ENCODE measurements at places on chromosomes 2 and 18. TPM values are rescaled to one million over a fixed set of nuclear protein-coding genes. Genes with fewer than 3 reads are reported as not detected.

DNA sequence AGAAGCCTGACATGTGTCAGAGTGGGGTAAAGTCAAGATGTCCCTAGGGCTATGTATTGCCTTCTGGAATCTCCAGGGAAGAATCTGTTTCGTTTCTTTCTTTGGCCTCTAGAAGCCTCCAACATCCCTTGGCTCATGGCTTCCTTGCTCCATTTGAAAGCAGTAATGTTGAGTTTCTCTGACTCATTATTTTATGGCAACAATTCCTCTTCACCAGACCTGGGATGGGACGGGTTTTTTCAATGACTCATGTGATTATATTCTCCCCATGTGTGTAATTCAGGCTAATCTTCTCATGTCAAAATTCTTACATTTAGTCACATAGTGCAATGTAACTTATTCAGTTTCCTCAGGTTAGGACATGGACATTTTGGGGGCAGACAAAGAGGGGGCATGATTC lies 1038.6 kb downstream of the CBLN2 start:
- no peak for DNase-seq

DNA sequence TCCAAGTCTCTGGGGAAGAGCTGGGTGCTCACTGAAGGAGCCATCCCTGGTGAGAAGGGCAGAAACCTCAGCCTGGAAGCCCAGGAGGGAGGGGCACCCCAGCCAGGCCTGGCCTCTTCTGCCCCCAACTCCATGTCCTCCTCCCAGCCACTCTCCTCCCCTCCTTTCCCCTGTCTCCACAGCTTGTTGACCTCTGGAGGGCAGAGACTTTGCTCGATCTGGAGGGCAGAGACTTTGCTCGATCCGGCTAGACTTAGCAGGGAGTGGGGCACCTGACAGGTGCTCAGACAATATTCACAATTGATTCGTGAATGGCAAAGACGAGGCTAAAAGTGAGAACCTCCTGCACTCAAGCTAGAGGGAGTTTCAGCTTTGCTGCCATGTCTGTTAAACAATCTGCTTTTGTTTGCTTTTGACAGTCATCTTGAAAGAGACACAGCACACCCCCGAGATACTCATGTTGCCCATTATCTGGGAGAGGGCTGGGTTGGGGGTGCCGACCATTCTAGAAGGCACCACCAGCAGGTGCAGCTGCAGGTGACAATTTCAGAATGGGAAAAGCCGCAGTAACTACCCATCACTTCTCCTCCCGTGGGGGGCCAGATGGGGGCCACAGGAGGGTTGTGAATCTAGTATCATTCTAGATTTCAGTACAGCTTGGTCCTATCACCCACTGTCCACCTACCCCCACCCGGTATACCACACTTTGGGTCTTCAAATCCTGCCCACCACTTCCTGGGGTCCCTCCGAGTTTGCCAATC lies 54.8 kb downstream of the DNMT3A start:
- no peak for DNase-seq

DNA sequence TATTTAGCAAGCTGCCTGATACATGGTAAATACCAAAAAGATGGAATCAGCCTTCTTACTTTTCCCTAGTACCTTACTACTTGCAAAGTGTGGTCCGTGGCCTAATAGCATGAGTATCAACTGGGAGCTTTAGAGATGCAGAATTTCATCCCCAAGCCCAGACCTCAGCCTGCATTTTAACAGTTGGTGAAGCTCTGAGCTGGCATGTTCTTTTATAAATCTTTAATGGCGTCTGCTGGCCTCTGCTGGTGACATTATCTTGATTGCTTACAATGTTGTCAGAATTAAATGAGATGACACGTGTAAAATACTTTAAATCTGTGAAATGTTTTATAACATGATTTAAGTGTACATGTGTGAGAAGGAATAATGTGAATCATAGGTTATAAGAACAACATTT lies 115.1 kb upstream of the NOSTRIN start:
- DNase-seq, result no peak

GRCh38 chr18:55407191-55407590 lies 180.8 kb downstream of the TCF4 start:
- no peak for DNase-seq

ITSN2 gene
- 14.7 TPM for total RNA-seq

ASAP2 gene
- 33.8 TPM for total RNA-seq

- DNase-seq, result no peak
Observed at GRCh38 chr2:80007777-80008503, 296.6 kb downstream of the LRRTM1 start.

- no peak for DNase-seq
Observed at GRCh38 chr2:8447610-8448221, 234.1 kb upstream of the ID2 start.

GRCh38 chr18:56935434-56936040 lies 211.3 kb upstream of the BOD1L2 start:
- no peak for DNase-seq

GRCh38 chr2:195413422-195413821 lies 243.6 kb upstream of the SLC39A10 start:
- DNase-seq, result no peak

GRCh38 chr2:171260471-171261424 lies 100.1 kb upstream of the TLK1 start:
- no peak for DNase-seq

DNA sequence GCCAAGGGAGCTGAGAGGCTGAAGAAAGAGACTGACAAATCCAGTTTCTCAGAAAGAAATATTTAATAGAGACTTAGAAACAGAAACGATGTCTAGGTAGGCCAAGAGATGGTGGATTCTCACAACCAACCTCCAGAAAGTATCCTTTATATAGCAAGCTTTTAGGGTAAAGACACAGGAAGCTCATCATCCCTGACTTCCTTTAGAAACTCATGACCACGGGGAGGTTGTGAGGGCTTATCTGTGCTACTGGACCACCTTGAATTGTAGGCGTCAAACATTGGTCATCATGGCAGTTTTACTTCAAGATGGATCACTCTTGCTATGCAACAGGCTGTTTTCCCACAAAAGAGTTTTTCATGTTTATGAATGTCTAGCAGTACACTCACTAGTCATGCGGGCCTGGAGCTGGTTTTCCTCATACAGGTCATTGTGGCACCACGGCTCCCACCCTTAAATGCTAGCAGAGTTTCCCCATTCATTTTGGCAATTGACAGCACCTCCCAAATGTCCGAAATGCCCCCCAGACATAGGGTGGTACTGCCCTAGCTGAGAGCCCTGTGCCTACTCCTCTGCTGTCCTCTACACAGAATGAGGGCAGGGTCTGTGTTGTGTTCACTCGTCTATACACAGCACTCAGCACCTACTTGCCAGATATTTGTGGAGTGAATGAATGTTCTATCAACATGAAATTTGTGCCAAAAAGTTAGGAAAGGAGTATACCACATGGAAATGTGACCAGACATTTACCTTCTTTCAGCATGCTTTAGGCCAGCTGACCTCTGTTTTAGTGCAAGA lies 89.0 kb downstream of the TMEM247 start:
- no peak for DNase-seq

GRCh38 chr2:27799646-27800010 lies 28.1 kb downstream of the MRPL33 start:
- DNase-seq, result no peak

DNA sequence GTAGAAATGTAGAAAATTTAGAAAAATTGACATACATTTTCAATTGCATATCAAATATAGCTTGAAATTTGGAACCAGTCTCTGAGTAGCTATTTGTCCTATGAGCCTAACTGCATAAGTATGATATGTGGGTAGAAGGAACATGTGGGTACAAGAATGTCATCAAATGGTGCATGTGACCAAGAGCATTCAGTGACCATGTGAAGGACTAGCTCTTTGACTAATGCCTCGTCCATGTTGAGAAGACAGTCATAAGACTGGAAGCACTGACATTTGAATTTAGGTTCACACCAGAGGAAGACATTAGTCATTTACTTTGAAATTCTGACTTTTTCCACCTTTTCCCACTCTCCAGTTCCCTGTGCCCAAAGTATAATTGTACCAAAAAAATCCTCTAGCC lies 12.6 kb downstream of the MRPL44 start:
- DNase-seq, result no peak

Measured in Caki2 (cell line).